ENCODE measurements at places on chromosomes 4 and X.

DNA sequence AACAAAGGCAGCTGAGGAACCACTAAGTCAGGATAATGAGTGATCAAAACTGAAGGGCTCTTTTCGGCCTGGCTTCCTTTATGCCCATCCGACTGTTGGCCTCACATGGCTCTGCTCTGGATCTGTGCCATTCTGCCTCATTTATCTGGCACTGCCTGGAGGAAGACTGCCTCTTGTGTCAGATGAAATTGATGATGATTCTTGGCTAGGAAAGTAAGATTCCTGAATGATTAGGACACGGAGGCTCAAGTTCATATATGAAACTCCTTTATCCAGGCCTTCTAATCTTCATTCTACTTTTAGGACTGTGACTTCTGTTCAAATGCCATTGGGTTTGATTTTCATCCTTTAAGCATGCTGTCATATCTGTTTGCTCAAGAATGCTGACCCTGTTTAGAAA lies 475.4 kb upstream of the RPS6KA3 start:
- no peak for DNase-seq

DNA sequence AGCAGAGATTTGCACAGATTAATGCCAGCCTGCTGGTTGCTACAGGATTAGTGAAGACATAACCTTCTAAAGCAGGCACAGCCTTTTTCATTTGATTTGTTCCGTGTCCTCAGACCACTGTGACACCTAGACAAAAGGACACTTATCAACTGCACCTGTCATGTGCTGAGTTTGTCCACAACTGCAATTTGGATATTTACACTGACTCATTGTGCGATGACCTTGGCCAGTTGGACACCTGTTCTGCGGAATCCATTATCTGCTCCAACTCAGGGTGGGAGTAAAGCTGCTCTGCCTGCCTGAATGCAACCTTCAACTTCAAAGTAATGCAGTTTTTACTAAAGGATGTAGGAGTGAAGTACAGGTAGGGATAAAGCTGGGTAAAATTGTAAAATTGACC lies 4.1 kb upstream of the NR0B1 start:
- no peak for DNase-seq

- DNase-seq: no peak
Observed at GRCh38 chr4:53598483-53598882, 7.2 kb upstream of the LNX1 start.

- DNase-seq: no peak
Observed at GRCh38 chr4:121564840-121565375, 131.9 kb downstream of the ANXA5 start.

DNA sequence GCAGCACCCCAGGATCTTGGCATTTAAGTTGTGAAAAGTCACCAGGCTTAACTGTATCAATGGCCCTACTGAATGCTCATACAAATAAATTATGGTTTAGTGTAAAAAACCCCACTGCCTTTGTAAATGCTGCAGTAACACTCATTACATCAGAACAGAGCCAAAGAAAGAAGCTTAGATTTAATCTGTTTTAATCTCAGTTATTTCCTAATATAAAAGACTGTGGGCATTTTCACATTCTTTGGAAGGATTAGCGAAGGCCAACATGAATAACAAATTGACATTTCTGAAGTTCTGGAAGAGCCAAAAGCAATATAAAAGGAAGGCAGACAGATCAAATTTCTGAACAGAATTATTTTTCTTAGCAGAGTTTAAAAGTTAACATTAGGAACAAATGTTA lies 140.0 kb upstream of the HCCS start:
- no peak for DNase-seq

DNA sequence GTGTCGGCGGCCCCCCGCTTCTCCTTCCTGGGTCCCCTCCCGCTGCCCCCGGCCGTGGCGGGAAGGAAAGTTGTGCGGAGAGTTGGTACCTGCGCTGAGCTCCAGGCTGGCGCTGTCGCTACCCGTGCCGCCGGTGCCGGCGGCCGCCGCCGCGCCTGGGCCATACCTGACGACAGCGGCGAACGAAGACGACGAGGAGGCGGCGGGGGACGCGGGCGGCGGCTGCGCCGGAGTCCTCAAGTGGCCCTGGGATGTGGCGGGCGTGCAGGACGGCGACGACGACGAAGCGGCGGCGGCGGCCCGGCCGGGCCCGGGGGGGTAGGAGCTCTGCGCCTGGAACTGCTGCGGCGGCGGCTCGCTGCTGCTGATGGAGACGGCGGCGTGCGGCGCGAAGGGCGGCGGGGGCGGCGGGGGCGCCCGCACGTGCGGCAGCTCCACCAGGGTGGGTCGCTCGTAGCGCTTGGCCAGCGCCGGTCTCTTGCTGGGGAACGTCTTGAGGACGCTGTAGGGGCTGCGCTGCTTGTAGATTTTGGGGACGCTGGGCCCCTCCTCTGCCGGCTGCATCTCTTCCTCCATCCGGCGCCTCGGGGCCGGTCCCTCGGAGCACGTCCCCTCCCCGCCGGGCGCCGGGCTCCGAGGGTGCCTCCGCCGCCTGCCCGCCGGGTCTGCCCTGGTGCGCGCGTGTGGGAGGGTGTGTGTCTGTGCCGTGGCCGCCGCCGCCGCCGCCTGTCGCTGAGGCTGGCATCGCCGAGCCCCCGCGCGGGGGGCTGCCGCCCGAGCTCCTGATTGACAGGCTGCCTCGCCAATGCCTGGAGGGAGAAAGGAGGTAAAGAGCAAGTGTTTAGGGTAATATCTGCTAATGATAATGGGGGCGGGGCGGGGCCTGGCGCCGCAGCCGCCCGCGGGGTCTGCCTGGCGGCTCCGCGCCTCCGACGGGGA lies 618 bp downstream of the BEND4 start:
- no peak for DNase-seq

- DNase-seq: no peak
Observed at GRCh38 chr4:188612659-188613058, 473.4 kb downstream of the TRIML1 start.

GRCh38 chr4:90546114-90546513 lies 418.9 kb downstream of the CCSER1 start:
- no peak for DNase-seq

DNA sequence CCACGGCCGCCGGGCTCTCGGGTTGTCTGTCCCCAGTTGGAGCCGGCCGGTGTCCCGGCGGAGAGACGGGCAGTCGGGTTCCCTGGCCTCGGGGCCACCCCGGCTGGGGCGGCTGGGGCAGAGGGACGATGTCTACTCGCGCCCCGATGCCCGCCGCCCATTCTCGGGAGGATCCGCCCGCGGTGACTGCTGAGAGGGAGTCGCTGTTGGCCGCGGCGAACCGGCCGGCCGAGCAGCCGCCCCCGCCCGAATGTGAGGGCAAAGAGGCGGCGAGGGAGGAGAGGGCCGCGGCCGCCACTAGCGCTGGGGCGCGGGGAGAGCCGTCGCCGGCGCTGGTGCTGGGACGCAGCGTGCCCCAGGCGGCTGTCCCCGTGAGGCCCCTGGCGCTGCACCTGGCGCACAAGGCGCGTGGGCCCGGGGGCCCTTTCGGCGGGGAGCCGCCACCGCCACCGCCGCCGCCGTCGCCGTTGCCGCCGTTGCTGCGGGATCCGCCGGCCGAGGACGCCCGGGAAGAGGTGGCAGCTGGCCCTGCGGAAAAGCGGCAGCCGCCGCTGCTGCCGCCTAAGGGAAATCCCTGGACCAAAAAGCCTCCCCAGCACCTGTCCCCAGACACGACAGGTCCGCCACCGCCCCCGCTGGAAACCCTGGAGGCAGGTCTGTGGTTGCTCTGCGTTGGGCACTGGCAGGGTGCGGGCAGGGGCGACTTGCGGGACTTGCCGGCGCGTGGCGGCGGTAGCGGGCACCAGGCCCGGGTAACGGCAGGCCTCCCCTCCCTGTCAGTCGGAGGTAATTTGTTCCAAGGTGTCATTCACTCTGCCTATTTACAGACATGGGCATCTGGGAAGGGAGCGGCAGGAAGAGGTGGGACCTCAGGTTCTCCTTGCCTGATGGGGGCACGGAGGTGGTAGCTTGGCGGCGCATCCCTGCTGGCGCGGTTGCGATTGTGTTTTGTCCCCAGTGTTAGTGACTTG lies 739 bp downstream of the LARP1B start:
- peak; percentile 7 for DNase-seq

GRCh38 chr4:147340111-147340510 lies 140.8 kb upstream of the EDNRA start:
- no peak for DNase-seq

DNA sequence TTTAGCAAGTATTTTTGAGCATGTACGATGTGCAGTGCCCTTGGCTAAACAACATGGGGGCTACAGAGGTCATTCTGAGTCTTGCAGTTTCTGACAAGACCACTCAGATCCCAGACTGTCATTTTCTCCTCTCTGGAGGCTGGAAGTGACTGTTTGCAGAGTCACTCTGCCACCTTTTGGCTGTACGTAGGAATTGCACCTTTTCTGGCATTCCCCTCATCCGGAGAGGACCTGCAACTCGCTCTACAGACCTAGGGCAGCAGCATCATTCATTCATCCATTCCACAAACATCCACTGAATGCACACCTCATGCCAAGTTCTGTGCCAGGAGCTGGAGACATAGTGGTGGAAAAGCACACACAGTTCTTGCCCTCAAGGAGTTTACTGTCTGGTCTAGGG lies 160.4 kb upstream of the GPR101 start:
- no peak for DNase-seq

DNA sequence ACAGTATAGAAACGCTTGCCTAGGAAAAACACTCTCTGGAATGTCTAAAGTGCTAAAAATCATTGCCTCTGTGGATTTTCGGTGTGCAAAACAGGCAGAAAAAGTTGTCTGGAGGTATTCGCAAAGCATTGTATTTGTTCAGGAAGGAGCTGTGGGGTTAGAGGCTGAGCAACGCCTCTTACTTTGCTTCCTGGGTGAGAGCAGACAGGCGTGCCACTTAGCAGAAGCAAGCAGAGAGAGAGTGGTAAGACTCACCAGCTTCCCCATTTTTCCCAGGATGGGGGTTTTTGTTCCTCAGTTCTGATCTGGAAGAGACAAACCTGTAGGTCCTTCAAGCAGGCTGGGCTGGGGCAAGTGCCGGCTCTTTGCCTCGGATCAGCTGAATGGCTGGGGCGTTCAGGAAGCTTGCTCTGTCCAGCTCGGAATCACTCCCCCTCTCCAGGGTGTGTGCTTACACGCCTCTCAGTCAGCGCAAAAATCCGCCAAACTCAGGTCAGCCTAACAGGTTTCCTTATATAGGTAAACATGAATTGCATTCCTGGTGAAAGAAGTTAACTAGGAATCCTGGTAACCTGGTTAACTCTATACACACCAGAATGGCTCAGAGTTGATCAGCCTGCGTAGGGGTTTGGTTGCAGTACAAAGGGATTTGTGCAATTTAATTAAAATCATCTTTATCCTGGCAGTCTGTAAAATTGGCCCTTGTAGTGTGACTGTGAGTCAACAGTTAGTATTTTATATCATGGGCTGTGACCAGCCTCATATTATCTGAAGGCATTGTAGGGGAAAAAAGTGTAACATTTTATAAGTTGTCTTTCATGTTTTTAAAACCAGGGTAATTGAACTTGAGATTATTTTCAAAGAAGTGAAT lies 213.1 kb upstream of the MID1 start:
- DNase-seq: no peak

- no peak for DNase-seq
Observed at GRCh38 chrX:136710325-136710951, 62.5 kb downstream of the CD40LG start.

DNA sequence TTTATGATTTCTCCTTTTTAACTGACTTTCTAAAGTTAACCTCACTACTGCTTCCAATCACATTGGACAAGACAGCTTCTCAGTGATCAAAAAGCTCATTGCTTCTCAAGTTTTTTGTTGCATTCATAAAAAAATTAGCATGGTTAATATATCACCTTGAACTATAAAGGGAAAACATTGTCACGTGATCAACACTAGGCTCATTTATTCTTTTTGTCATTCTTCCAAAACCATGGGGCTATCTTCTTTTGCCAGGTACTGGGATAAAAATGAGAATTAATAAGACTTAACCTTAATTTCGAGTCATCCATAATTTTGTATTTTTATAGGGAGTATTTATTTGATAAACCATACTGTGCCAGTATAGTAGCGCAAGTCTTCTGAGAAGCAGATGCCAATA lies 1105.9 kb upstream of the TENM3 start:
- DNase-seq: no peak

- no peak for DNase-seq
Observed at GRCh38 chrX:18966624-18967023, 17.3 kb downstream of the PHKA2 start.

DNA sequence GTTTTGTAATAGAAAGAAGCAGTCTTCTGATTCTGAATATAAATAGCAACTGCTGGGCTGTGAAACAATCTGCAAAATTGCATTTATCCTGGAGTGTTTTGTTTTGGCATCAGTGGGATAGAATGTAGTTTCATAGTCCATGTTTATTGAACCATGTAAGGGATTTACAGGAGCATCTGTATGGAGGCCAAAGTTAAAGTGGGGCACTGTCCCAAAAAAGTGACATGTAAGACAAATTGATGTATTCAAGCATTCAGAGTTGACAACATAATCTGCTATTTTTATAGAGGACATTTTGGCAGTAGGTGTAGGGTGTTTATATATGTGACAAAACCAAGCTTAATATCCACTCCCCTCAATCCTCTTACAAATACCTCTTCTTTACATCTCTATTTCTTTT lies 200.5 kb upstream of the ANK2 start:
- no peak for DNase-seq

DNA sequence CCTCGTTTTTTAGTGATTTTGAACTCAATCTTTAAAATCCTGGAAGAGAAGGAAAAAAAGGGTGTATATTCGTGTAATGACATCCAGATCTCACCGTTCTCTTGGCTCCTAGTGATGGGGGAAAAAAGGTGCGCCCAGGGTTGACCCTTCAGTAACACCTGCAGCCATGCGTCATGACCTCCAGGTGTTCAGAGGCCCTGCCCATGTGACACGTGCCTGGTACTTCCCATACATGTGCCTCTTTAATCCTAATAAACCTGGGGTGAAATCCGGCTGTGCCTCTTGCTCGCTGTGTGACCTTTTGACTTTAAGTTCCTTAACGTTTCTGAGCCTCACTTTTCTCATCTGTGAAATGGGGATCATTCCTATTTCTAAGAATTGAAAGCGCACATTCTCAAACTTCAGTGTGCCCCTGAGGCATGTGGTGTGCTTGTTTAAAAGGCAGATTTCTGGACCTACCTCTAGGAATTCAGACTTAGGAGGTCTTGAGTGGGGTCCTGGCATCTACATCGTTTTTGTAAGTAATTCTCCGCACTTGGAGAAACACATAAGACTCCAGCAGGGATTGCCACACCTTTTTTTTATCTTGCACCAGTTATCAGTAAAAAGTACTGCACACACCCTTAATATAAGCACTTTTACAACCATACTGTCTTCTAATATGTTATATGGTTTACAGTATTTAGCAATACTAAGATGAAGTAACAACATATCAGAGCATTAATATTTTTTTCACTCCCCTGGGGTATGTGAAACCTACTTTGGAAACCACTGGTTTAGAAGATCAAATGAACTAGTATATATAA lies 90.1 kb downstream of the RELL1 start:
- DNase-seq: no peak

DNA sequence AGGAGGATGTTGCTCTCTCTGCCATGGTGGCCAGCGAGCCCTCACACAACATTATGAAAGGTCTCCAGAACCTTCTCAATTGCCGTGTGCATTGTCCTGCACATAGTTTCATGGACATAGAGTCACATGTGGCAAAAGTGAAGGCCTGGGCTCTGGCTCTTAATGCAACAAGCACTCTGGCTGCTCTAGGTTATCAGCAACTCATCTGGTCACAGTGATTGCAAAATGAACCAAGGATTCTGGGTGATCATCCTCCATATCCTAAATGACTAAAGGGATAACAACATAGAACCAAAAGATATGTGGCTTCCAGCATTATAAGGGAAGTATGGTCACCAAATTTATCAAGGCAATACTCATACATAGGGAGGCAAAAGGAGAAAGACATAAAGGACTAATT lies 175.2 kb downstream of the MGST2 start:
- DNase-seq: no peak

- DNase-seq: no peak
Observed at GRCh38 chr4:130722361-130722760, 1626.4 kb downstream of the C4orf33 start.

All from cortex of kidney (tissue), 1 donor.